ENCODE measurements at places on chromosomes 6 and 20. TPM values are rescaled to one million over a fixed set of nuclear protein-coding genes. Genes with fewer than 3 reads are reported as not detected.

The GSTA5 gene
- not detected for total RNA-seq

DNA sequence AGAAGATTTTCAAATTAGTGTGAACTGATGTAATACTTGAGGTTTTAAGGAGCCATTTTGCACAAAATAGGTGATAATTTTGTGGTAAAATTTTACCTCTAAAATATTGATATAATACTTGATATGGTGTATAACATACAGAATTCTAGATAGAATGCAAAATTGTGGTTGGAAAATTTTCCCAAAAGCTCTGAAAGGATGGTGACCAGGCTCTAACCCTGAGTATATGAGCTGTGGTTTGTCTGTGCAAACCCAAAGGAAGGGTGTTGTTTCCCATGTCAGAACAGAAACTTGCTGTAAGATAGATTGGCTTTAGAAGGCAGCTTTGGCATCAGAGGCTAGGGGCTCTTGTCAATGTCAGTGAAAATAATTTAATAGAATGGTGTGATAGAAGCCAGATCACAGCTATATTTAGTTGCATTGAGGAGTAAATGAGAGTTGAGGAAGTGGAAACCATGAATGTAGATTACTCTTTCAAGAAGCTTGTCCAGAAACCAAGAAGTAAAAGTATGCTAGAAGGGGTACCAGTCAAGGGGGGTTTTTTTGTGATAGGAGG lies 257.7 kb downstream of the FARS2 start:
- DNase-seq = peak; percentile 16

DNA sequence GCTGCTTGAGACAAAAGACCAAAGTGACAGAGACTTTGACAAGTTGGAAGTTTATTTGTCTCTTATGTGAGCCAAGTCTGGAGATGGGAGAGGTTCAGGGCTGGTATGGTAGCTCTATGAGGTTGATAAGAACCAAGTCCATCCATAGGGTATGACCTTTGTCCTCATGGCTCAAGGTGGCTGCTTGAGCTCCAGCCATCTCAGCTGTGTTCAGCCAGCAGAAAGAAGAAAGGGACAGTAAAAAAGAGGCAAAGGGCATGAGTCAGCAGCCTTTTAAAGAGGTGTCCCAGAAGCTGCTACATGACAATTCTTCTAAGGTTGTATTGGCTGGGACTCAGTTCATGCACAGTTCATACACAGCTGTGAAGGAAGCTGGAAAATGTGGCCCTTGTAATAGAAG lies 49.0 kb downstream of the CD40 start:
- DNase-seq = no peak

GRCh38 chr6:2576499-2576898 lies 174.2 kb downstream of the MYLK4 start:
- DNase-seq = no peak

DNA sequence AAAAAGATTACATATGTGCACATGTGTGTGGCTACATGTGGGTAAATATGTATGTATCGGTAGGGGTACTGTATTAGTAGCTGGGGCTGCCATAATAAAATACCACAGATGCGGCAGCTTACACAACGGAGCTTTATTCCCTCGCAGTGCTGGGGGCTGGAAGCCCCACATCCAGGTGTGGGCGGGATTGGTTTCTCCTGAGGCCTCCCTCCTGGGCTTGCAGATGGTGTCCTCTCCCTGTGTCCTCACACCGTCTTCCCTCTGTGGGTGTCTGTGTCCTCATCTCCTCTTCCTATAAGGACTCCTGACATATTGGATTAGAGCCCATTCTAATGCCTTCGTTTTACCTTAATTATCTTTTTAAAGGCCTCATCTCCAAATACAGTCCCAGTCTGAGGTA lies 97.7 kb downstream of the LY86 start:
- DNase-seq = no peak

Measured in activated CD8-positive, alpha-beta T cell treated with anti-CD3 and anti-CD28 coated beads for 36 hours (primary cell).